GM12864 (cell line): ENCODE measurements at places on chromosomes 16 and 17.

DNA sequence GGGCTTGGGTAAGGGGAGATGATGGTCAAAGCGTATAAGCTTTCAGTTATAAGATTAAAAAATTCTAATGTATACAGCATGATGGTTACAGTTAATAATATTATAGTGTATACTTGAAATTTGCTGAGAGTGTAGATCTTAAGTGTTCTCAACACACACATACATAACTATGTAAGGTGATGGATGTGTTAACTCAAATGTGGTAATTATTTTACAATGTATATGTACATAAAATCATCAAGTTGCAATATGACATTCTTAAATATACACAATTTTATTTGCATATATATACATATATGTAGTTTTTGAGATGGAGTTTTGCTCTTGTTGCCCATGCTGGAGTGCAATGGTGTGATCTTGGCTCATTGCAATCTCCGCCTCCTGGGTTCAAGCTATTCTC lies 7.2 kb downstream of the ZKSCAN2 start:
- no peak for DNase-seq

DNA sequence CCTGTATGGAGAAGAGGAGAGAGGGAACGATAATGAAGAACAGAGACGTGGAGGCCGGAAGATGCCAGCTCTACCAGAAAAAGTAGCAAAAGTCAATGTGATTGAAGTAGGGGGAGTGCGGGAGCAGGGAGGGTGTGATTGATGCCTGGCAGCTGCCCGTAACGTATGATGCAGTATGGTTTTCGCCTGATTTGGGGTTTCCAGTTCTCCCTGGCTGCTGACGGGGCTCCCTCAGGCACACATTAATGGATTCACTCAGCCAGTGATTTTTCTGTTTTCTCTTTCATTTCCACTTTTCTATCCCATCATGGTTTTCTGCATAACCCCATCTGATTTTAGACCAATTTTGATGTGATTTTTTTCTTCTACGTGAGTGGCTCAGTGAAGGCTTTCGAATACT lies 62.1 kb downstream of the PRKCA start:
- DNase-seq, result no peak

DNA sequence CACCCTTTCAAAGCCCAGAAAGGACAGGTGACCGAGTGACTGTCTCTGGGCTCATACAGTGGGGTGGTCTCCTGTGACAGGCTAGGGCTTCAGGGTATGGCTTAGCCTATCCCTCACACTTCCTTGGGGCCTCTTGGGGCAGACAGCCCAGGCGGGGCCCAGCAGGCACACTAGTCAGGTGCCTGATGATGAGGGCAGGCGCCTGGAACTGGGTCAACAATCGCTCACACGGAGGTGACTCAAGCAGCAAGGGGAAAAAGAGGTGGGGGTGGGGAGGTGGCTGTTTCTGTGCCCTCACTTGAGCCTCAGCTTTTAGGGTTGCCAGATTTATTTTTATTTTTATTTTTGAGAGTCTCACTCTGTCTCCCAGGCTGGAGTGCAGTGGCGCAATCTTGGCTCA lies 6.4 kb upstream of the GRN start:
- DNase-seq, result no peak

- no peak for DNase-seq
Measured at GRCh38 chr16:12027558-12028287, 51.2 kb downstream of the SNX29 start.

DNA sequence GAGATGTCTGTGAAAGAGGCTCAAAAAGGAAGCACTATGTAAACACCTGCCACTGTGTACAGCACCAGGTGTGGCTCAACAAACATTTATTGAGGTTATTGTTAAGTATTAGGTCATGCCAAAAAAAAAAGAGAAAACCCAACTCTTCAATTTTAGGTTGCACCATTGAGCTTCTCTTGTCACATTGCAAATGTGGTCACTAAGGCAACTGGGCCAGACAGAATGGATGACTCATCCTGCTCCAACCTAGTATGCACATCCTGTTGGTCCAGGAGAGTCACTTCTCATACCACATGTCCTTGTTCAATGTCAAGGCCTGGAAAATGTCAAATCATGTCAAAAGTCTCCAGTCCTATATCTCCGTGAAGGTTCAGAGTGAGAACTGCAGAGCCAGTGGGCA lies 25.0 kb downstream of the HOXB1 start:
- DNase-seq, result peak; percentile 77

GRCh38 chr17:39927929-39928857 lies 661 bp downstream of the LRRC3C start:
- DNase-seq, result no peak

DNA sequence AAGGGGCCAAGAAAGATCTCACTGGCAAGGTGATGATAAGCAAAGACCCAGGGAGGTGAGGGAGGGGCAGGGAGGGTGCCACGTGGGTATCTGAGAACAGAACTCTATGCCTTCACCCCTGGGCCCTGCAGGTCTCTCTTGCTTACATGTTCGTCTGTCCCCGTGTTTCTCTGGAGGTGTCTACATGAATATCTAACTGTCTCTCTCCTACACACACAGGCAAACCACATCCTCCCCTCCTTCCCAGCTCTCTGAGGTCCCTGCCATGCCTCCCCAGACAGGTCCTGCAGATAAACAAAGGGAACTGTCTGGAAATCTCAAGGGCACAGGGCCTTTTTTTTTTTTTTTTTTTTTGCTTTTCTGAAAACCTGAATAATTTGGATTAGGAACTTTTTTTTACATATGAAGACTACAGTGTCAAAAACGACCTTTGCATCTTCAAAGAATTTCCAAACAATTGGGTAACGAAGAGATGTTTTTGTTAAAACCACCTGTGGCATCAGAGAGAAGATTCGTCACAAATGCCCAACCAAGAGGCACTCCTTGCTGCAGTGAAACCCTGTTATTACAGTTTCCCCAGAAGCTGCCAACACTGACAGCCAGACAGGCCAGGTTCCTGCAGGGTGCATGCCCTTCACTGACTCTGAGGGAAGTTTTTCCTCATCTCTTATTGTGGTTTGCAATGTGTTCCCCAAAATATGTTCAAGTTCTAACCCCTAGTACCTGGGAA lies 17.8 kb downstream of the PLLP start:
- no peak for DNase-seq

DNA sequence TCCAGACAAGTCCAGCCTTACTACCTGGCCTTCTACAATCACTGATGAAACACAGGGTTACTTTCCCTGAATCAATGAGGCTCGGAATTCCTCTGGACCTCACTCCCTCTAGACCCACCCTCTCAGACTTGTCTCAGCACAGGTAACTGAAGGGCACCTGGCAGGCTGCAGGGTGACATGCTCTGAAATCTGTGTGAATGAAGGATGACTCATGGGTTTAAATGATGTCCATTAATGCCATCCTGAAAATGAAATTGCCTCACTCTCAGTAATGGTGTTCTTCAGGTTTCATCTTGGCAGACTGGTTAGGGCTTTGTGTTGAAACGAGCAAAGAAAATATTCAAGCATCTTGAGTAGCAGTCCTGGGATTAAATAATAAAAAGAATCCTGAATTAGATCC lies 134.4 kb downstream of the MAF start:
- no peak for DNase-seq

- DNase-seq, result no peak
Measured at GRCh38 chr16:27644165-27644564, 94.2 kb downstream of the KATNIP start.

- no peak for DNase-seq
Measured at GRCh38 chr16:88352261-88353200, 30.2 kb upstream of the ZNF469 start.

- DNase-seq, result no peak
Measured at GRCh38 chr17:43970366-43970765, 16.6 kb upstream of the PYY start.

- no peak for DNase-seq
Measured at GRCh38 chr17:13961265-13961664, 108.0 kb upstream of the COX10 start.

GRCh38 chr17:79574108-79574507 lies 36.7 kb downstream of the RBFOX3 start:
- DNase-seq, result no peak

DNA sequence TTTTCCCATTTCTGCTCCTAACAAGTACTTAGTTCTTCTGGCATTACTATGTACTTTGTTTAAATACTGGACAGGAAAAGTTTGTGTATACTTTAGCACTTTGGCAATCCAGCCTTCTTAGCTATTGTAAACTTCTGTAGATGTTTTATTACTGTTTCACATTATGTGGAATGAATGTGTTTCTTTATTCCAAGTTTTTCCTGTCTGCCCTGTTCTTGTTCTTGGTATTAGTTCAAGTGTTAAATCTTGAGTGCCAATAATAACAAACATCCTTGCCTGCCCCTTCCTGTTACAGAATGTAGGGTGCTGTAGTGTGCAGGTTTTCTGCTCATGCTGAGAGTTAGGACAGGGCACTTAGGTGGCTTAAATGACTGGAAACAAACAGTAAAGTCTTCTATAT lies 7.3 kb upstream of the CAPNS2 start:
- DNase-seq, result no peak

DNA sequence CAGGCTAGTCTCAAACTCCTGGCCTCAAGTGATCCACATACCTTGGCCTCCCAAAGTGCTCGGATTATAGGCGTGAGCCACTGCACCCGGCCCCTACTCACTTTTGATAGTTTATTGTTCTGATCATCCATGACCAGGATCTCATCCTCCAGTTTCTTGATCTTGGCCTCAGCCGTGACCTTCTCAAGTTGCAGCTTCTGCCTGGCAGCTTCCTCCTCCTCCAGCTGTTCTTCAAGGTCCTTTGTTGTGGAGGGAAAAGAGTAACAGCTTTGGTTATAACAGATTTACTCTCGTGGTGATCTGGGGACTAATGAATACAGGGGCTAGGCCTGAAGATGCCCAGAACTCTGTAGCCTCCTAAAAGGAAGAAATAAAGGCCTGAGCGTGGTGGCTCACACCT lies 89.9 kb downstream of the NDE1 start:
- DNase-seq, result no peak

DNA sequence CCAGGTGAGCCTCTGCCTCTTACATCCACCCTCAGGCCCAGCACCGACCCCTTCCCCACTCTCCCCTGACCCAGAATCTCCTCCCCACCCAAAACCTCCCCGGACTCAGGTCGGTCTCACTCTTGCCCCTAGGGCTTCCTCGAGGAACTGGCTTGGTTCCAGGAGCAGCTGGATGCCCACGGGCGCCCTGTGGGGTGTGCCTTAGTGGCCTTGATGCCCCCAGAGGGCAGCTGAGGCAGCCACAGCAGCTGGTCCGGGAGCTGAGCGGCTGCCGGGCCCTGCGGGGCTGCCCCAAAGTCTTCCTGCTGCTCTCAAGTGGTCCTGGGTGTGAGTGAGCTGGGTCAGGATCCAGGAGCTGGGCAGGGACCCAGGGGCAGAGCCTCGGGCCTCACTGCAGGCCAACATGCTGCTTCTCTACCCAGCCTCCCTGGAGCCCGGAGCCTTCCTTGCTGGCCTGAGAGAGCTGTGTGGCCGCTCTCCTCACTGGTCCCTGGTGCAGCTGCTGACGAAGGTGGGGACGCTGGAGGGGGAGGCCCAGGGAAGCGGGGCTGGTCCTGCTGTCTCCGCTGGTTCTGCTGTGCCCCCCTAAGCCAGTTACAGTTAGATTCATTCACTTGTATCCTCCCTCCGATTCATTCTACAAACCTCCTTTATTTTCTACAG lies 9.6 kb downstream of the ZNF213 start:
- DNase-seq, result no peak

DNA sequence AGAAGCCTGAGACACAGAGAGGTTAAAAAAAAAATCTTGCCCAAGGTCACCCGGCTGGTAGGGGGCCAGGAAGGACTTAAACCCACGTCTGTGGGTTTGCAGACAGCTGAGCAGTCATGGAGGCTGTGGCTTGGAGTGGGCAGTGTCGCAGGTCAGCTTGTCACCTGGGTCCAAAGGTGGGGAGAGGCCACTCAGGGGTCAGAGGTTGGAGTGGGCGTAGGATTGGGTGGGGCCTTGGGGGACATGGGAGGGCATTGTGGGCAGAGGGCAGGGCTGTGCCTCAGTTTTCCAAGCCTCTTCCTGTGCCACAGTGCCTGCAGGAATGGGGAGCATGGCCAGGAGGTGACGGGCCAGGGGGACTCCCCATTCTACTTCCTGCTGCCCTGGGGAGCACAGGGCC lies 2.0 kb upstream of the NDRG4 start:
- DNase-seq, result no peak

DNA sequence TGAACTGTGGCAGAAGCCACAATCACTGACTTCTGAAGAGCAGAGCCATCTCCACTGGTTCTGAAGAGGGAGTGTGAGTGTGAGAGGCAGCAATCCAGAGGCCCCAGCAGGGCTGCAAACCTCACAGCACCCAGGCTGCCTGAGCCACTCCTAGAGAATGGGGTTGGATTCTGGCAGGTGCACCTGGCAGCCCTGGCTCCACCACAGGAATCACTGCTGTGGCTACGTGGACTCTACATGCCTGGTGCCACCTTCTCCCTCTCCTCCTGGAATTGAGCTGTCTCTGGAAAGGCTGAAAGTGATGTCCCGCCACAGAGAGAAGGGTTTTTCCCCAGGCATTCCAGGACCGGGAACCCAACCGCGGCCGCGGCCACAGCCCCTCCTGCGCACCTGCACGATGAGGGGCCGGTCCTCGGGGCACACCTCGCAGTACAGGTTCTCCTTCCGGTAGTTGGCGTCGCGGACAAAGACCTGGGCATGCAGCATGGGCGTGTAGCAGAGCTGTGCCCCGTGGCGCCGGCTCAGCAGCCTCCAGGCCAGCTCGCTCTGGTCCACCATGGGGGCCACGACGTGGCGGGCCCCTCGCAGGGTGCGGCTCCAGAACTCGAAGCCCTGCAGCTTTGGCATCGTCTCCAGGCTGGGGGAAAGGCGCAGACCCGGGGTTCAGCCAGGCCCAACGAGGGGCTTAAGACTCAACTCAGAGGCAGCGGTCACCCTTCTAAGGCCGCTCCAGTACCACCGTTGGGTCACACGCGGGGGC lies 991 bp downstream of the DUS1L start:
- no peak for DNase-seq

DNA sequence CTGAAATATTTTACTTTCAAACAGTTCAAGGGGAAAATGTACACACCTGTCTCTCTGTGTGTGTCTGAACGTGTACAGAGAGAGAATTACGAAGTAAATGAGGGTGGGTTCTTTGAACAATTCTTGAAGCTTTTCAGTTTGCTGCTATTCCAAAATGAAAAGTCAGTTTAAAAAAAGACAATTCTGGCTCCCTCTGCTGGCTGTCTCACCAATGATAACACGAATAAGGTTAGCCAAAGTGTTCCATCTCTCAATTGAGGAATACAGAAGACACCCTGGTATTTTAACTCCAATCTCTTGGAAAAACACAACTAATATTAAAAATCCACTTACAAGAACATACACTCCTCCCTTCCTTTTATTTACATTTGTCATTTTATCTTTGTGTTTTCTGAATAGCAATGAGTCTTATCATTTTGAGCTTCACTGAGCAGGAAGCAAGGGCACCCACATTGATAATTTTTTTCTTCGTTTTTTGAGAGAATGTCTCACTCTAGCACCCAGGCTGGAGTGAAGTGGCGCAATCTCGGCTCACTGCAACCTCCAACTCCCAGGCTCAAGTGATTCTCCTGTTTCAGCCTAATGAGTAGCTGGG lies 20.5 kb downstream of the EFTUD2 start:
- DNase-seq, result no peak

- DNase-seq, result no peak
Measured at GRCh38 chr16:30820952-30821421, 34.0 kb upstream of the ZNF629 start.

GRCh38 chr17:29041571-29041970 lies 1.4 kb upstream of the PIPOX start:
- DNase-seq, result no peak
